GM12865 (cell line): ENCODE measurements at places on chromosomes 6 and 20.
A peak's percentile ranks its signal among the peaks of the same experiment; 100 is the strongest.

DNA sequence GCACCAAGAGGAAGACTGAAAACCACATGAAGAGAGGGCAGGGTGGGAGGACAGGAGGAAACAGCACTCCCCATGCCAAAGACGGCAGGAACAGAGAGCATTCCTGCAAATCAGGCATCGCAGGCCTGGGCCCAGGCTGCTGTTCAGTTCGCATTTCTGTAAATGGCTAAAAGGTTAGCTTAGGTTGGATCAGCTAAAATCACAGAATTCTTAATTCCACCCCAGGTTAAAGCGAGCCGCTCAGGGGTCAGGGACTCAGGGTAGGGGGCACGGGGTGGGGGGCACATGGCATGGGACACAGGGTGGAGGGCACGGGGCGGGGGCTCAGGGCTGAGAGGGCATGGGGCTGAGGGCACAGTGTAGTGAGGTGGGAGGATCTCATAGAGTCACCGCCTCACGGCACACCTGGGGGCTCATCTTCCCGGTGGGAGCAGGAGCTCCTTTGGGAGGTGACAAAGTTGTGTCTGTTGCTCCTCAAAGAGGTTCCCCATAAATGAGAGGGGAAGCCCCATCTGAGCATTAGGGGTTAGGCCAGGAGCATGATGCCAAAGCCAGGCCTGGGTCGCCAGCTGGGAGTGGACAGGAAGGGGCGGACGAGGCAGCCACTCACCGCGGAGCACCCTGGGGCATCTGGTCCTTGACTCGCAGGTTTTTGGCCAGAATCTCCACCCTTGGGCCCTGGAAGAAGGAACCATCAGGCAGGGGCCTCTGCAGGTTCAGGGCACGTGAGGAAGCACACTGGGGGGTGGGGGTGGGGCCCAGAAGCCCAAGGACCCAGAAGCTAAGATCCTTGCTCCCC is 200.7 kb downstream of the PREX1 start:
- DNase-seq = no peak

GRCh38 chr6:117989086-117989485 is 82.0 kb downstream of the SLC35F1 start:
- DNase-seq = no peak

- DNase-seq = no peak
These were observed 195.6 kb upstream of the RIN2 start for GRCh38 chr20:19562426-19562825.

DNA sequence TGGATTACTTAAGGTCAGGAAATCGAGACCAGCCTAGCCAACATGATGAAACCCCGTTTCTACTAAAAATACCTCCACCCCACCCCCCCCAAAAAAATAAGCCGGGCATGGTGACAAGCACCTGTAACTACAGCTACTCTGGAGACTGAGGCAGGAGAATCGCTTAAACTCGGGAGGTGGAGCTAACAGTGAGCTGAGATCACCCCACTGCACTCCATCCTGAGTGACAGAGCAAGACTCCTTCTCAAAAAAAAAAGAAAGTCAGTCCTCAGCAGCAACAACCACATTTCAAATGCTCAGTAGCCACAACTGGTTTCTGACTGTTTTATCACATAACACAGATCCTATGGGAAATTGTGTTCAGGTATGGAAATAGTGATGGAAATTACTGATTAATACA is 135.3 kb downstream of the HFE start:
- DNase-seq = peak; percentile 48

DNA sequence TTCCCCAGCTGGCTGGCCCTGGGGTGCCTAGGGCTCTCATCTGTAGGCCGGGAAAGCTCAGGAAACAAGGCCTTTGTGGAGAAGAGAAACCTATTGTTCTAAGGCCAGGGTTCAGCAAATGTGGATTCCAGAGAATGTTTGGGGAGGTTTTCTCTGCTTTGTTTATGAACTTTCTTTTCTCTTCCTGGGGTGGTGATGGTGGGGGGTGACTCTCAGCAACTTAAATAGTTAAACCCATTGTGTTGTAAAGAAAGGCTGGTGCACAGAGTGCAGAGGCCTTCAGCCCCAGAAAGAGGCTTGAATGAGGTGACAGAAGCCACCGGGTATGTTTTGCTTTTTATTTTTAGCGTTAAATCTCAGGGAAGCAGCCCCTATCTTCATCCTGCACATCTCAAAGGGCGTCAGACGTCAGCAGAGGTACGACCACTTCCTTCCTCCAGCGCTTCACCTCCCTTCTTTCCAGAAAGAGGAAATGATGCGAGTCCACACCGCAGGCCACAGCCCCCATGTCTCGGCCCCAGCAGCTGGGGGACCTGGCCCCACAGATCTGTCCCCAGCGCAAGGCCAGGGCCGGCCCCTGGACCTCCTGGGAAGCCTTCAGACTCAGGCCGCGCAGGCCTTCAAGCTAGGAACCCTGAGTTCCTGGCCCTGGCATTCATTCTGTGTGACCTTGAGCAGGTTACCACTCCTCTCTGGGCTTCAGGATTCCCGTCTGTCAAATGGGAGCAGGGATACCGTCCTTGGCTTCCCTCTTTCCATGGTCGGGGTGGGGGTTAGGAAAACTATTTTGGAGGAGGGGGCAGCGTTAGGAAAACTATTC is 605 bp upstream of the PPP1R16B start:
- peak; percentile 85 for DNase-seq

DNA sequence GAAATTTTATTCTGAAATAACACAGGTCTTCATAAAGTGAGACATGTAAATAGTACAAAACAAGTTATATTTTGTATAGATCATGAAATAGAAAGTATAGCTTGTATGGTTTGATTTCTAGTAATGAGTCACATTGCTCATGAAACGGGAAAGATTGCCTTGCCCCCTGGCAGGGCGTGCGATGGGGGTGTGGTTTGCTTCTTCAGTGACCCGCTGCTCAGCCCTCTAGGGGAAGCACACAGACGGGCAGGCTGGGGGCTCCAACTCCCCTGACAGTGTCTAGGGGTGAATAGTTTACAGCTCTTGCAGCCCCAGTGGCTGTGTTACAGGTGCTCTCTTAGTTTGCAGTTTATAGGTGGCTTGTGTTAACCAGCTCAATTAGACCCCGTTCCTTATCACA is 170.5 kb upstream of the RGS17 start:
- peak; percentile 34 for DNase-seq

DNA sequence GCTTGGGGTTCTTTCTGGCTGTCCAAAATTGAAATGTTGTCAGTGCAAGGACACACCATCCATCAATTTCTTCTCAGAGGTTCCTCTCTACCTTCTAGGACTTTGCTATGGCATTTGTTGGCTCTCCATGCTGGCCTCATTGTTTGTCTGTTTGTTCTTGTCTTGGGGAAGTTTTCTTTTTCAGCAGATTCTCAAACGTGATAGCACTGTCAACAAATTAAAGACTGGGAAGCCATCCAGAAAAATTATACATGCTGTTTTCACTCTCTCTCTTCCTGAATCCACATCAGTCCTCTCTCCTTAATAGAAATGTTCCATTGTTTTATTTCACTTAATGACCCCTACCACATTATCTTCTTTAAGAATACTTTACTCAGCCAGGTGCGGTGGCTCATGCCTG is 130.4 kb downstream of the PCSK2 start:
- DNase-seq = no peak

DNA sequence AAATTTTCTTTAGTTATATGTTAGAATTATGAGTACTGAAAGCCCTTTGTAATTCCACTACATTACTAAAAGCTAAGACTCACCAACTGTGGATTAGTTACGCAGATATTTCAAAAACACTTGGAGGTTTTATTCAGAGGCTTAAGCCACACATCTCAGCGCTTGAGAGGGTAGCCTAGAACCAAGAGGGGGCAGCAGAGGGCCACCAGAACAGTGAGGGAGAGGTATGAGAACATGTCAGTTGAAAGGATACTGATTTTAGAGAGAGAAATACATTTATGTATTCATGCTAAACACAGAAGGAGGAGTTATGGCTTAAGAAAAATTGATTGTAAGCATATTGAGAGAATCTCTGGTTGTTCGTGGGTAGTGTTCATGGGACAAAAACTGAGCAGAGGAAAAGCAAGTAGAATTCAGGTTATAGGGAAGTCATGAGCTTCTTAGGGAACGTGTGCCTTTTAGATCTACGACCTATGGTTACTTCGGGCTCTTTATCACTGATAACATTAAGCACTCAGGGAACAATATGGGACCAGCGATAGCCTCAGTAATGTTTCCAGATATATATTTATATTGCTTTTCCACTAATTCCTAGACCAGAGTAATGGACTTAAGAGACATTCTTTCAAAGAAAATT is 20.4 kb upstream of the SERINC1 start:
- peak; percentile 73 for DNase-seq

DNA sequence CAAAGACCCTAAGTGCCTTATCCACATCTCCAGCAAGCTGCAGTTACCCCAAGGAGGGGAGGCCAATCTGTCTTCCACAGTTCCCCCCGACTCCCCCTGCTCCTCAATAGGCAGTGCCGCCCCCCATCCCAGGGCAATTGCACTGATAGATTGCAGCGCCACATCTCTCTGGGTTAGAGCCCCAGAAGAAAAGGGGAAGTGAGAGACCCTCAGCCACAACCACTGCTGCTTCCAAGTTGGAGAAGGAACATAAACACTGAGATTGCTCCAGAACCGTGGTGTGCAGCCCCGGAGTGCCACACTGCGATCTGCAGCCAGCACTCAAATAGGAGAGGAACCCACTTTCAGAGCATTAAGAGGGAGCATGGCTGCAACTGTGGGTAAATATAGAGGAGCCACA is 101.5 kb downstream of the RWDD2A start:
- DNase-seq = no peak
